ENCODE measurements at places on chromosomes 11 and 22. TPM values are rescaled to one million over a fixed set of nuclear protein-coding genes. Genes with fewer than 3 reads are reported as not detected.

SLC22A9 gene
- total RNA-seq, result not detected

GRCh38 chr11:118703563-118704106, 24.2 kb upstream of the TREH start:
- no peaks in the 10 kb centered on the region for H3K4me1 ChIP-seq
- no peak overlapping the region for H3K4me3 ChIP-seq
- peaks cover 25% of the 10 kb centered on the region for H3K27me3 ChIP-seq
- DNase-seq, result no peak

GRCh38 chr22:45528046-45528445, 25.4 kb downstream of the FBLN1 start:
- H3K4me1 ChIP-seq, result no peaks in the 10 kb centered on the region
- no peak overlapping the region for H3K27ac ChIP-seq
- H3K36me3 ChIP-seq, result no peaks in the 10 kb centered on the region
- DNase-seq, result no peak
- H3K4me3 ChIP-seq, result no peak overlapping the region

DNA sequence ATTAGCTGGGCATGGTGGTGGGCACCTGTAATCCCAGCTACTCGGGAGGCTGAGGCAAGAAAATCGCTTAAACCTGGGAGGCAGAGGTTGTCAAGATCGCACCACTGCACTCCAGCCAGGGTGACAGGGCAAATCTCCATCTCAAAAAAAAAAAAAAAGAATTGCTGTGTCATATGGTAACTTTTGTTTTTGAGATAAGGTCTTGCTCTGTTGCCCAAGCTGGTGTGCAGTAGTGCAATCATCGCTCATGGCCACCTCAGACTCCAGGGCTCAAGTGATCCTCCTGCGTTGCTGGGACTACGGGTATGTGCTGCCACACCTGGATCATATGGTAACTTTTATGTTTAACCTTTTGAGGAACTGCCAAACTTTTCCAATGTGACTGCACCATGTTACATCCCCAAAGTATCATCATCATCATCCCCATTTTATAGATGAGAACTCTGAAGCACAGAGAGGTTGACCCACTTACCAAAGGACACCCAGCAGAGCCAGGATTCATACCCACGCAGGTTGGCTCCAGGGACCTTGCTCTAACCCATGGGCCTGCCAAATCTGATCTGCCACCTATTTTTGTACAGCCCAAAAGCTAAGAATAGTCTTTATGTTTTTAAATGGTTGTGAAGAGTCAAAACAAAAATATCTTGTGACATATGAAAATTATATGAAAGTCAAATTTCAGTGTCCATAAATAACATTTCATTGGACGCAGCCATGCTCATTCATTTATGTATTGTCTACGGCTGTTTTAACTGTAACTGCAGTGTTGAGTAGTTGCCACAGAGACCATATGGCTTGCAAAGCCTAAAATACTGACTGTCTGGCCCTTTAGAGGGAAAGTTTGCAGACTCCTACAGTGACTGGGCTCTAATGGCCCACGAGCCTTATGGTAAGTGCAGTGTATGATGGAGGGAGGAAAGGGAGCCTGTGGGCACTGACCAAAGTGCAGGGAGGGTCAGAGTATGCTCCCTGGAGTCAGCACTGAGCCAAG, 45.3 kb downstream of the GDPD5 start:
- H3K27ac ChIP-seq, result no peak overlapping the region
- no peak overlapping the region for H3K4me3 ChIP-seq
- H3K4me1 ChIP-seq, result no peaks in the 10 kb centered on the region
- no peak for DNase-seq
- peaks cover 22% of the 10 kb centered on the region for H3K27me3 ChIP-seq

- H3K4me3 ChIP-seq, result no peak overlapping the region
- H3K27ac ChIP-seq, result no peak overlapping the region
- H3K4me1 ChIP-seq, result peaks cover 16% of the 10 kb centered on the region
- no peaks in the 10 kb centered on the region for H3K27me3 ChIP-seq
Measured at GRCh38 chr11:85798361-85798760, 12.6 kb downstream of the SYTL2 start.
